ENCODE measurements at places on chromosomes 7 and 10.

- no peak for DNase-seq
Observed at GRCh38 chr7:143018931-143019330, 8.0 kb downstream of the OR9A2 start.

GRCh38 chr7:127943541-127944521 lies 87.4 kb downstream of the LRRC4 start:
- no peak for DNase-seq

- DNase-seq = no peak
Observed at GRCh38 chr7:41633690-41634089, 69.2 kb downstream of the INHBA start.

DNA sequence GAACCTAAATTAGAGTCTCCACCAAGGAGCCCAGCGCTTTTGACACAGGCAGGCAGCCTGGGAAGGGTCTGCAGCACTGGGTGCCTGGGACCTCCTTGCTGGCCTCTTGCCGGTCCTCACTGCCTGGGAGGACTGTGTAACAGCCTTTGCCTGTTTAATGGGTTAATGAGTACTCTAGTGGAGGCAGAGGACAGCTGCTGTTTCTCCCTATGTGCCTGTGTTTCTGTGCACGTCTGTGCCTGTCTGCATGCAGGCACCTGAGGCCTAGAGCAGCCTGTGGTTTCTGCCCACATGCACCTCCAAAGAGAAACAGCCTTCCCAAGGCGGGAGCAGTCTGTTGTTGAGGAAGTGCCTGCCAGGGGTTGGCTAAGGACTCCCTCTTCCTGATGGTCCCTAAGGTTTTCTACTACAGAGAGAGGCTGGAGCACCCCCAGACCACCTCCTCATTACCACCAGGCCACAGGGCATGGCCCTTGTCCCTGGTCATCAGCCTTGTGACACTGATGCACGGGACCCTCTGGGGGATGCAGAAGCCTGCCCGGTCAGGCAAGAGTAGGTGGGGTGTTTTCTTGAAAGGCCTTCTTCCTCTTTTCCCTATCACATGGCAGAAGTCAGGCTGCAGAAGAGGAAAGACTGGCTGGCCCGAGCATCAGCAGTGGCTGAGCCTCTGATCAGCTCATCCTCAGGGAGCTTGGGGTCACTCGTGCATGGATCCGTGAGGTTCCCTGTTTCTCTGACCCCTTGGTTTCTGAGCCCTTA lies 14.2 kb downstream of the SLC29A3 start:
- no peak for DNase-seq

GRCh38 chr10:24651923-24652322 lies 71.8 kb downstream of the ARHGAP21 start:
- DNase-seq = no peak

DNA sequence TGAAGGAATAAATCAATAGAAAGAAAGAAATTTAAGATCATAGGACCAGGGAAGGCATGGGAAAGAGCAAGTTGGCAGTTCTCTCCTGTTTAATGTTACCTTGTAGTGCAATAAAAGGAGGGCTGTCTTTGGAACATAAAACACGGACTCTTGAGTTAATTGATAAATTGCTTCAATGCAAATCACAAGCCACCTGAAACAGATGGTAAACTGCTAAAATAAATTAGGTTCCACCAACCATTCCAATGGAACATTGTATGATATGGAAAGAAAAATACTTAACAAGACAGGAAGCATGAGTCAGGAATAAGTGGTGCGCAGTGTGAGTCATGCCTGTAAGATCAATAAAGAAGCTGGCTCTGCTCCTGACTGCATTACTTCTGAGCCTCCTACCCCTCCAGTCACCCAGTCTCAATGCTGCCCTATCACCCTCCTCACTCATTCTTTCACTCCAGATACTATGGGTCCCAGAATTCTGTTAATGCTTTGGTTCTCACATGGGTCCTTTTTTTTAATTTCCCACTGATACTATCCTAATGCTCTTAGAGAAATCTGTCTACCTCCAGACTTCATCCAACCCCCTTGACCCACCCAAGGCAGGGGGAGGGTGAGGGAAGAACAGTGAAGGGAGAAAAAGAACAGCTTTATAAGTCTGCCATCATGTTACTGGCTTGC lies 78.9 kb downstream of the LRRC17 start:
- no peak for DNase-seq

GRCh38 chr7:80945976-80946375 lies 27.1 kb upstream of the SEMA3C start:
- no peak for DNase-seq

GRCh38 chr10:86520871-86521677 lies 518 bp downstream of the WAPL start:
- DNase-seq = peak; percentile 53

- DNase-seq = no peak
Observed at GRCh38 chr7:121510302-121510701, 114.2 kb upstream of the FAM3C start.

GRCh38 chr7:154753226-154753625 lies 249.7 kb downstream of the PAXIP1 start:
- no peak for DNase-seq

DNA sequence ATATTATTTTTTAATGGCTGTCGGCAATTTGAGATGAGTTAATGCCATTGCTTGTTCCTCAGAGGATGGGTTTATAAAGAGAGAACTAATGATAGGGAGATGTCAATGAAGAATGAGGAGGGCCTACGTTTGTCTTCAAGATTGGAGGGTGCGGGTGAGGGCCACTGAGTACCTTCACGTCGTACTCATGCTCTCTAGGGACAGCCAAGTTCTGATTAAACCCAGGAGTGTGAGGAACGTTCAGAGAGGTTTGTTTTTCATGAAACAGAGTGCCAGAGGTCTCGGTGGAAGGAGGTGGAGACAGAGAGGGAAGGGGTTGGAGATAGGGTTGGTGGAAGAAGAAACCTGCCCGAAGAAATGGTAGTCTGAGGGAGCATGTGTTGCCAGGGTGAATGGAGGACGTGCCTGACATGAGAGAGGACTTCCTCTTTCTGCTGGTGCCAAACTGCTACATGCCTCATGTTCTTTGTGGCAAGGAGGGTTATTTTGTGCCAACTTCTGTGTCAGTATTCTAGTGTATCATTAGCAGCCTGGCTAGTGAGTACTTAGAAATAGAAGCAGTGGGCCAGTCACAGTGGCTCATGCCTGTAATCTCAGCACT lies 8.9 kb downstream of the DHTKD1 start:
- no peak for DNase-seq

GRCh38 chr10:98033515-98033914 lies 3.1 kb upstream of the CRTAC1 start:
- DNase-seq = no peak

DNA sequence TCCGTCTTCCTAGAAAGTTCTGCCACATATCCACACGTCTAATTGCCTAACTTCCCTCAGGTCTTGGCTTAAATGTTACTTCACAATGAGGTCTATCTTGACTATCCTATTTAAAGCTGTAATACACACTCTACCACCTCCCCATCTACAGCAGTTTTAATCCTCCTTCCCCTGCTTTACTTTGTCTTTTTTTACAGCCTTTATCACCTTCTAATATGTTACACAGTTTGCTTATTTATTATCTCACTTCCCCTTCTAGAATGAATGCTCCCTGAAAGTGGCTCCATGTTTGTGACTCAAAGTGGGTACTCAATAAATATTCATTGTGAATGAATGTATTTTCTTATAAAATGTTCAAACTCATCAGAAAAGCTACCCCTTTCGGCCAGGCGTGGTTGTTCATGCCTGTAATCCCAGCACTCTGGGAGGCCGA lies 13.6 kb upstream of the MICU1 start:
- no peak for DNase-seq

DNA sequence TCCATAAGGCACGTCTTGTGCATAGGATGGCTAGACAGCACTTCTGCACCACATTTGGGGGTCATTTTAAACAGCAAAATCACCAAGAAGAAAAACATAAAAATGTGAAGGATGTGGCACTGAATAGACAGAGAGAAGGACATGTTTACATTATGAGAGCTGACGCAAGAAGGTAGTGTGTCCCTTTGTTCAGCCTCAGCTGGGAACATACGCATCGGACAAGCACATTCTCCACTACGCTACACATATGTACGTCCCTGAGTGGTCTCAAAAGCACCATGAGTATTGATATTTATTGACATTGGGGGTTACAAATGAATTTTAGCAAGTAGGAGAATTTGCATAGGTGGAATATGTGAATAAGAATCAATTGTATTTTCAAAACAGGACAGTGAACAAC lies 20.2 kb downstream of the DDC start:
- no peak for DNase-seq

DNA sequence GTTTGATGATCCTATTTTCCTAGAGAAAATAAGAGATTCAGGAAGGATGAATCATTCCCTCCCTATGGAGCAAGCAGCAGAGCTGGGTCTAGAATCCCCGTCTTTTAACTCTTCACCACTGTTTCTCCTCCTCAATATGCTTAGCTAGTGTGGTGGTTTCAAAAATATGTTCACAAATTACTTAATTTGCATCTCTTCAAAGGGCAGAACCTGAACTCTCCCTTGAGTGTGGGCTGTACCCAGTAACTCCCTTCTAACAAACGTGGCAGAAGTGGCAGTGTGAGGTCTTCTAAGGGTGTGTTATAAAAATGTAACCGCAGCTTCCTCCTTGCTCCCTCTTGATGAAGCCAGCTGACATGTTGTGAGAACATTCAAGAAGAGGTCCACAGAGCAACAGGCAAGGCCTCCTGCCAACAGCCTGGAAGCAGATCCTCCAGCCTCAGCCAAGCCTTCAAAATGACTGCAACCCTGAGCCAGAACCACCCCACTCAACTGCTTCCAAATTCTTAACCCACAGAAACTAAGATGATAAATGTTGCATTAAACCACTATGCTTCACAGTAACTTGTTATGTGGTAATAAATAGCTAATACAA lies 36.6 kb downstream of the SRPK2 start:
- peak; percentile 80 for DNase-seq

GRCh38 chr10:5373891-5374611 lies 9.3 kb downstream of the UCN3 start:
- no peak for DNase-seq

GRCh38 chr7:80671744-80672143 lies 33.3 kb downstream of the CD36 start:
- no peak for DNase-seq

- DNase-seq = no peak
Observed at GRCh38 chr10:15166325-15166724, 2.2 kb downstream of the NMT2 start.

DNA sequence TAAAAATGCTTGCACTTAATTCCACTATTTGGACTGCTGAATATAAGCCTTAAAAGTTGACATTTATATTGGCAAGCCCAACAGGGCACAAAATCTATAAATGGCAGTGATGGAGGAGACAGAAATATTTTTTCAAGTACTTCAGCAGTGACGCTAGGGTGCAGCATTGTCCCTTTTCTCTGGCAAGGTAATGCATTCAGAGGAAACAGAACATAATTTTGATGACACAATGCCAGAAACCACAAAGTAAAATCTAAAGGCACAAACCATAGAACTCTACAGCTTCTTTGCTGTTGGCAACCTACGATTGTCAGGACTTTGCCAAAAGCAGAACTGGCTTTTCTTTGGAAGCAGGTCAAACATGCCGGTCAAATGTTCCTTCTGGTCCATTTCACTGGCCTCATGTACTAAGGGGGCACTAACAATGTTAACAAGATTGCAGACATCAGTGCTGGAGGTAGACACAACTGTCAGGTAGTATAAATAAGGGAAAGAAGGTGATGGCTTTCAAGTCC lies 30.9 kb upstream of the FAM133B start:
- peak; percentile 28 for DNase-seq

DNA sequence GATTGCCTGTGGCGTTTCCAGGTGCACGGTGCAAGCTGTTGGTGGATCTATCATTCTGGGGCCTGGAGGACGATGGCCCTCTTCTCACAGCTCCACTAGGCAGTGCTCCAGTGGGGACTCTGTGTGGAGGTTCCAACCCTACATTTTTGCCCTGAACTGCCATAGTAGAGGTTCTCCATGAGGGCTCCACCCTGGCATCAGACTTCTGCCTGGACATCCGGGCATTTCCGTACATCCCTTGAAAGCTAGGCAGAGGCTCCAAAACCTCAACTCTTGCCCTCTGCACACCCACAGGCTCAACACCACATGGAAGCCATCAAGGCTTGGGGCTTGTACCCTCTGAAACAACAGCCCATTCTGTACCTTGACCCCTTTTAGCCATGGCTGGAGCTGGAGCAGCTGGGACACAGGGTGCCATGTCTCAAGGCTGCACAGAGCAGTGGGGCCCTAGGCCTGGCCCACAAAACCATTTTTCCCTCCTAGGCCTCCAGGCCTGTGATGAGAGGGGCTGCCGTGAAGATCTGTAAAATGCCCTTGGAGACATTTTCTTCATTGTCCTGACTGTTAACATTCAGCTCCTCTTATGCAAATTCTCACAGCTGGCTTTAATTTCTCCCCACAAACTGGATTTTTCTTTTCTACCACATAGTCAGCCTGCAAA lies 10.0 kb upstream of the FGL2 start:
- no peak for DNase-seq

- DNase-seq = no peak
Observed at GRCh38 chr7:45643630-45644029, 69.5 kb downstream of the ADCY1 start.

DNA sequence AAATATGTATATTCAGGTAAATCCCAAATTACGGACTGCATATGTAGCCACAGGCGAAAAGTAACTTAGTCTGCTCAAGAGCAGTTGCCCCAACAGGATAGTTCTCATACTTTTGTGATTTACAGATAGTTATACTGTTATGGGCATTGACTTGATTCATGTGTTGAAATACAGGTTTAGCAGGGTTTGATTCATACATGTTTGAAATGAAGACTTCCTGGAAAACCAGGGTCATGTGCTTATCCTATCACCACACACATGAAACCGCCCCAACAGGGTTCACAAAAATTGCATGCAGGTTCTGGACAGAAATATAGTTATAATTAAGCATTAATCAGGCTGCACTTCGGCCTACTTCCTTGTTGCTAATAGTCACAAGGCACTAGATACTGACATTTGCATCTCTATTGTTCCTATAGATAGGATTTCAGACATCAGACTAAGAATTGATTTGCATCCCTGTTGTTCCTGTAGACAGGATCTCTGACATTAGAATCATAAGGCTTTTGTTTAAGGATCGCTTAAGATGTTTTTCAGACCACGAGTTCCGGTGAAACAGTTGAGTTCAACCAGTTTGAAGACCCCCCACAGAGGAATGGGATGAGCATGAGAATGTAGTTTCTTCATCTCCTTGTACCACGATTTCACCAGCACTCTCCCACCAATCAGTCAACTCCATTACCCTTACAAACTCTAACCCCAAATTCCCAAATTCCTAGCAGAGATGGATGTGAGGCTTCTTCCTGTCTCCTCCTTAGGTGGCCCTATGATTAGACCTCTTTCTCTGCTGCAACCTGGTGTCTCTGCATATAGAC lies 2.0 kb upstream of the ZNF398 start:
- DNase-seq = no peak

DNA sequence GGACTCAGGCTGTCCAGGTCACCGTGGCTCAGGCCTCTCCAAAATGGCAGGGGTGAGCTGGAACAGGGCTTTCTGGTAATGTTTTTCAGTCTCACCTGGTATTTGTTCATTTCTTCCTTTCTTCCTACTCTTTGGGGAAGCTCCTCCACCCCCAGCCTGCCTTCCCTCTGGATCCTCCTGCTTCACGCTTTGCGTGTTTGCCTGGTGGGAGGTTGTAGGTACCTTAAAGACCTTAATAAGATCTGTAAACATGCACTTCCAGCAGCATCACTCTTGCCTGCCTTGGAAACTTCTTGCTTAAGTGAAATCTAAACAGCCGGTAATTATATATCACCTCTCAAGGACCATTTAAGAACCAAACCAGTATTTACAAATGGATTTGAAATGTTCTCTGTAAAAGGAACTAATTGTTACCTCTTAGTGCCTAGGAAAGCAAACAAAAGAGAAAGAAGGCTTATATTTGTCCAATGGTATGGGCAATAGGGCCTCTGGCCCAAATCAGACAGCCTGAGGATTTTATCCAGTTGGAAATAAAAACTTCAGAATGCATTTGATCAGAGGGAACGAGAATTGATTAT lies 339.9 kb downstream of the CCSER2 start:
- DNase-seq = no peak

All from left ventricle myocardium inferior (tissue), 1 donor.